Psoas muscle (tissue), 8 donors: ENCODE measurements at places on chromosomes 6 and 20. TPM values are rescaled to one million over a fixed set of nuclear protein-coding genes. Genes with fewer than 3 reads are reported as not detected.

TFAP2A gene
- total RNA-seq: not detected

MOXD1 gene
- total RNA-seq: 0.58 TPM

ARFGEF3 gene
- total RNA-seq: 18.4 TPM

DCDC2 gene
- total RNA-seq: 0.99 TPM

SYNDIG1 gene
- total RNA-seq: not detected

- no peak for DNase-seq
Measured at GRCh38 chr20:32110727-32111126, 1.2 kb downstream of the TM9SF4 start.

DNA sequence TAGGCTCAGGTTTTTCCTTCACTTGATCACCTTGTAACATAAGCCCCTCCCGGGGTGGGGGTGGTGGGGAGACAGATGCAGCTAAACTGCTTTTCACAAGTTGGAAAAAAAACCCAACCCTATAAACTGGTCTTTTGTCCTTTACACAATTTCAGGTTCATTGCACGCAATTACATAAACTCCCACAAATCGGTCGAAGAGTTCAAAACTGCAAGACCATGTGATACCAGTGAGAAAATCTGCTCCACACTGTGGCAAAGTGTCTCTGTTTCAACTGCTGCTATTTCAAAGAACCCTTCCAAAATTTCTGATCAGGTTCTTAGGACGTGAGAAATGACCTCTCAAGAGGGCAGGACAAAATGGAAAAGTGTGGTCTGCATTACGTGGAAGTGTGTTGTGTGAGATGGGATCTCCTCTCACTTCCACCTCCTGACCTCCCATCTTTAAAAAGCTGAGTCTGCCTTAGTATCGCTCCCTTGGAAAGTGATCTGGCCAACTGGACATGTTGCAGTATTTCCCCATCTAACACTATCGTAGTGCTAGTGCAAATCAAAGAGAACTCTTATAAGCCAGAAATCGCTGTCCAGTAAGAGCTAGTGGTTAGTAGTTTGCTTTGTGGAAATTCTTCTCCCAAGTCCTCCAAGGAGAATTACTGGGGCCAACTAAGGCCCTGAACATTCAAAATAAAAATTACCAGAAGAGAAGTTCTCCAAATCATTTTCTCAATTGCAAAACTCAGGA lies 60.1 kb downstream of the PRND start:
- DNase-seq: no peak

DNA sequence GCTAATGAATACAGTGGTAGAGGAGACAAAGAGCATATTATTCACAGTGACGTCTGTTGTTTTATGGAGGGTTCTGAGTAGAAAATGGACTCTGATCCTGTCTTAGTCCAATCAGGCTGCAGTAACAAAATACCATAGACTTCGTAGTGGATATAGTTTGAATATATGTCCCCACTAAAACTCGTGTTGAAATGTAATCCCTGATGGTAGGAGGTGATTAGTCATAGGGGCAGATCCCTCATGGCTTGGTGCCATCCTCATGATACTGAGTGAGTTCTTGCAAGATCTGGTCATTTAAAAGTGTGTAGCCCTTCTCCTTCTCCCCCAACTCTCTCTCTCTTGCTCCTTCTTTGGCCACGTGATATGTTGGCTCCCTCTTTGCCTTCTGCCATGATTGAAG lies 82.5 kb downstream of the CD83 start:
- DNase-seq: no peak

DNA sequence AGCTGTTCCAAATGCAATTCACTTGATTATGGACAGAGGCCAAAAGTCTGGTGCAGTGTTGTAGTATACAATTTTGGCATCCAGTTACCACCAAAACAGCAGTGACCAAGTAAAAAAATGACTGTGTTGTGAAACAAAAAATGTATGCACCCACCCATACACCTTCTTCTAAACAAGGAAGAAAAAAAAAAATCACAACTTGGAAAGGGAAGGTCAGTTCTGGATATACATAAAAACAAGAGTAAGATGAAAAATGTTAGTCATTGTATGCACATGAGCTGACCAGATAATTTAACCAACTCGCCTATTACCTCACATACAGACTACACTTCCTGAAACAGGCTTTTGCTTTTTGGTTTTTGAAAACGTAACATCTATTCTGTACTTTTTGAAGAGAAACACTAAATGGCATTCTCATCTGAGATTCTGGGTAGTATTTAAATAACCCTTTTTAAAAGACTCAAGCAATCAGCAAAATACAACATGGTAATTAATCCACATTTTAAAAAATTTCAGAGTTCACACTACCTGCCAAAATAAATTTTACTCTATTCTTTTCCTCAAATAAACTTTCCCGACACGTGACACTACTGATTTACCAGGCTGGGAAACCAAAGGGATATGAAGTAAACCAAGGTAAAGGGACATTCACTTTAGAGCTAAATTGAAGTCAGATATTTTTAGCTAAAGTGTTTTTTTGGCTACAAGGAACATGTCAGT lies 141.6 kb upstream of the SHLD1 start:
- no peak for DNase-seq

GRCh38 chr6:166671434-166672081 lies 44.5 kb upstream of the RPS6KA2 start:
- DNase-seq: no peak

DNA sequence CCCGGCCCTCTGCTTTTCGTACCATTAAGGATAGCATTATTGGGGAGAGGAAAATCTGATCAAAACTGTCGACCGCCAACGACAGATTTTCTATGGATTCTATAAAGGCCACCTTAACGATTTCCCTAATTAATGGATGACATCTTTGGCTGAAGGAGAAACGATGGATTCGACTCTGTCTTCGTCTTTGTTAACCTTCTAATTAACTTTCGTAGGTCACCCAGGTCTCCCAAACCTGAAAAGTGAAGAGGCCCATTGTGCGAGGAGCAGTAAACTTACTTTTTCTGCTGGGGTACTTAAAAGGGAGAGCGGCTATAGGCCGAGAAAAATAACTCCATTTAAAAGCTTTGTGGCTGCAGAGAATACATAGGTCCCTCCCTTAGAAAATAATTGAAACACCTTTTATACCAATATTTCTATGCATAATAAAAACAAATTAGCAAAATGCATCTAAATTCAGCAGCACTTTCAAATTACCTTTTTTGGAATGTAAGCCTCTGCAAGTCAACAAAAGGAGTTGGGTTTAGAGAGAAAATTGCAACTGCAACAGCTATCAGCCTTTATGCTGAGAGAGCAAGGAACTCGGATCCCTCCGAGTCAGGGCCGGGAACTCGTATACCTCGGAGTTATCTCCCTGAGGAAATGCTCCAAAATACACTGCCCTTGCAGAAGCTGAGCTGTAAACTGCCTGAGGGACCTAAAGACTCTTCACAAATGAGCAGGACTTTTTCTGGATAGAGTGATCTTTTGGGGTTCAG lies 31.4 kb upstream of the NR2E1 start:
- DNase-seq: no peak

GRCh38 chr6:31610968-31611367 lies 4.1 kb upstream of the AIF1 start:
- DNase-seq: no peak

- DNase-seq: no peak
Measured at GRCh38 chr6:137589067-137589848, 95.1 kb upstream of the OLIG3 start.

DNA sequence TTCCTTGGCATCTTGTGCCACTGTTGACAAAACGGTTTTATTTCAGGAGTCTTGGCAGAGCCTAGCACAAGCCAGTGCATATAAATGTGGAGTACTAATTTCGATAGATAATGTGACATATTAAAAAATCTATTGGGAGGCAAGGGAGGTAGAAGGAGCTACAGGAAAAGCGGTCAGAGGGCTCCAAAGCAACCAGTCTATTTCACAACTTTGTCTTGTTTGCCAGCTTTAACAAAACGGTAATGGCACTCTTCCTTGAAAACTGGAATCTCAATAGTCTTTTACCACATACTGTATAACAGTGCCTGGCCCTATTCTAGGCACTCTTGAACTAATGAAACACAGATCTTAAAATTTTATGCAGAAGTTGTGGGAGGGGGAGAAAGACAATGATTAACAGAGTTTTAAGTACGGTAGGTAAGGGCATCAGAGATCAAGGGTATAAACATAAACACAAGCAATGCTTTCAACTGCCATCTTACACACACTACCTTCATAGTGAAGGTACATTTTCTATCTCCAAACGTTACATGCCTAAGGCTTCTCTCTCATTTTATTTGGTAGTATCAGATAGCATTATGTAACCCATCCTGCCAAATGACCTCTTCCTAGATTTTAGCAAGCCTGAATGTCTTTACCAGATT lies 33.5 kb upstream of the SYNCRIP start:
- no peak for DNase-seq
